ENCODE measurements at places on chromosomes 5 and 9.
A peak's percentile ranks its signal among the peaks of the same experiment; 100 is the strongest.

DNA sequence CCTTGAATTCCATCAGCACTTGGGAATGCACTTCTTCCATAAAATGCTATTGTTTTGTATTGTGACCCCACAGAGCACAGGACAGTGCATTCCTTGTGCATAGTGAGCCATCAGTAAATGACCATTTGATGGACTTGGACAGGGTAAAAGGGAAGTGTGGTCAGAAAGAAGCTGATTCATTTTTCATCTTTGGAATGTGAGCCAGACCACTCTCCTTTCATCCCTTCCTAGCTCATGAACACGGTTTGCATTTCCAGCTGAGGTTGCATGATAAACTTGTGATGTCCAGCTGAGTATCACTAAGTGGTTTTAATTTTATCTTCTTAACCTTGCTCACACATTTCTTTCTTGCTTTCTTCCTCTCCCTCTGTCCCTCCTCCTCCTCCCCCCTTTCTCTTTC lies 101.3 kb downstream of the NUDT12 start:
- no peak for DNase-seq

GRCh38 chr9:136726631-136727191 lies 14.3 kb downstream of the DIPK1B start:
- no peak for DNase-seq

DNA sequence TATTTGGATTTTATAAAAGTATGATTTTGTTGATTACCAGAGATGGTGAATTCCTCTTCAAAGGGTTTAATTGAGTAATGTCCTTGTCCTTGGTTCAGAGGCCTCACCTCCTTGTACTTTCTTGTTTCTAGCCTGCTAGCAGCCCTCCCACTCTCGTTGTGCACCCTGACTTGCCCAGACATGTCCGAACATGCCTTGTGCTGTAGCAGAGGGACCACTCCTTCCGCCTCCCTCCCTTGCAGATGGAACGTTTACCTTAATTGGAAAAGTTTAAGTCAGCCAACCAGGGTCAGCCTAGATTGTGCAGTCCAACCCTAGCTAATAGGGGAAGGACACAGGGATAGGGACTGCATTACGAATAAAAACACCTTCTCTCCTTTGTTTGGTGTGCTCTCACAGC lies 406.9 kb upstream of the NMUR2 start:
- no peak for DNase-seq

GRCh38 chr5:96324708-96325107 lies 108.3 kb downstream of the PCSK1 start:
- no peak for DNase-seq

DNA sequence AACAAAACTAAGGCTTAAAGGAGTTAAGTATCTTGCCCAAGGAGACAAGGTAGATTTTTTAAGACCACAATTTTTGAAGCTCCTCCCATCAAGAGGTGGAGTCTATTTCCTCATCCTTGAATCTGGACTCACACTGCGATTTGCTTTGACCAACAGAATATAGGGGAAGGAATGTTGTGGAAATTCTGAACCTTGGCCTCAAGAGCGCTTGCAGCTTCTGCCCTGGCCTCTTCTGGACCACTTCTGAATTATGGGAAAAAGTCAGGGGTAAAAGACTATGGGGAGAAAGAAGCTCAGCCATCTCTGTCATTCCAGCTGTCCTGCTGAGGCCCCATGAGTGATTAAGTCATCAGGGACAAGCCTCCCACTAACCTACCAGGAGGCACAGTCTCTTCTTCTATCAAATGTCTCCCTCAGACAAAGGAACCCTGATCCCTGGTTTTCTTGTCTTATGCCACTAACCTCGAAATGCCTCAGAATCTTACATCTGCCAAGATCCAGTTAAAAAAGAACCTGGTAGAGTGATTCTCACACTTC lies 25.9 kb downstream of the MAPKAP1 start:
- DNase-seq: no peak

- no peak for DNase-seq
These were observed 97.8 kb downstream of the FBXW11 start for GRCh38 chr5:171908638-171909037.

GRCh38 chr5:96222129-96222528 lies 210.9 kb downstream of the PCSK1 start:
- no peak for DNase-seq

GRCh38 chr9:133659516-133659915 lies 23.4 kb downstream of the DBH start:
- DNase-seq: no peak

DNA sequence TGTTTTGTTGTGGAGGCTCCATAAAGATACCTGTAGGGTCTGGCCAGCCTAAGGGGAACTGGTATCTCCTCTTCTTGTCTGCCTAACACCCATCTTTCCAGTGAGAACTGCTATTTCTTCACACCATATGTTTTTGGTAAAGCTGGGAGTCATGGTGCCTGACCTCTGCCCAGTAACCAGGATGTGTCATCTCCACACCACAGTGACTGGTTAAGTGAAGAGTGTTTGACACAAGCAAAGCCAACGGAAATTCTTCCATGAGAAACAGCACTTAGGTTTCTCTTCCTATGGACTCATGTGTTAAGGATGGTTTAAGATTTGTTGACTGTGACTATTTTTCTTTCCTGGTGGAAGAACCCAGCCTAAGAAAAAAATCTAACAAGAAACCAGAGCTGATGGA lies 111.5 kb downstream of the HTR4 start:
- DNase-seq: no peak

DNA sequence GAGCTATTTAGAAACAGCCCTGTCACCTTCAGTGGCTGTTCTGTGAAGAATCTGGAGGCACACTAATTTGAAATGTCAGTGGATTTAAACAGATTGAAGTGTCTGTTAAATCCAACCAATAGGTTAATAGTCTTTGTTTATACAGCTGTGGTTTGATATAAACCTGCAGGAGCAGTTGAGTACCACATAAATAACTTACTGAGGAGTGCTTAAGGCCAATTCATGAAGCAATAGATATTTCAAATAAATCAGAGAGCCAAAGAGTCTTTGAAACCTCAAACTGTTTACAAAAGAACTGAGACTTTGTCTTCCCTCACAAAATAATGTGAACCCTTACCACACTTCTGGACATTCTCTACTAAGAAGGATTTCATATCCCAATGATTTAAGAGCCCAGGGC lies 111.9 kb downstream of the FEM1C start:
- no peak for DNase-seq

DNA sequence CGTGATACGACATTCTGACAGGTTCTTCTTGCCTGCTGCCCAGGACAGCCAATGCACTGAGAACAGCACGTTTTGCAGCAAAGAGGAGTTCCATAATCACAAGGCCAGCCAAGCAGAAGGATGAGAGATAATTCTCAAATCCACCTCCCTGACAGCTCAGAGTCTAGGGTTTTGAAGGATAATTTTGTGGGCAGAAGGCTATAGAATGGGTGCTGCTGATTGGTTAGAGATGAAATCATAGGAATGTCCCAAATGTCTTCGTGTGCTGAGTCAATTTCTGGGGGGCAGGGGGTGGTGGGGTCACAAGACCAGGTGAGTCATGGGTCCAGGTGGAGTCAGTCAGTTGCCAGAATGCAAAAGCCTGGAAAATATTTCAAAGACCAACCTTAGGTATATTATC lies 175.5 kb upstream of the SLC30A5 start:
- DNase-seq: no peak

GRCh38 chr9:122464633-122465567 lies 12.8 kb downstream of the OR1J1 start:
- peak; percentile 74 for DNase-seq

DNA sequence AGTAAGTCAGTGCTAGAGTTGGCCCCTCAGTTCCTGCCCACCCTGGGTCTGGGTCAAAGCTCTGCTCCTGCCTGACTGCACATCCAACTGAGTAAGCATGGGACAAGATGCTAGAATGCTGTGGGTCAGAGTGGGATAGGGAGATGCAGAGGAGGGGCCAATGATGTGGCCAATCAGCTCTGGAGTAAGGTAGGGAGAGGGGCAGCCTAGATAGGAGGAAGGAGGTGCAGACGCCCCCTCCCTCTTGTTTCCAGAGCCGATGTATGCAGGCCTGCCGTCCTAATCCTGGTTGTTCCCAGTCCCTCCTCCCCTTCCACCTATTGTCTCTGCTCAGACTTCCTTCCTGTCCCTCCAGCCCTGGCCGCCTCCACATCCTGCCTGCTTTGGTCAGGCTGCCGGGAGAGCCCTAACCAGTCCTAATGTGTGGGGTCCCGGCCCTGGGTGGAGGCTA lies 1.3 kb downstream of the ARAP3 start:
- no peak for DNase-seq

DNA sequence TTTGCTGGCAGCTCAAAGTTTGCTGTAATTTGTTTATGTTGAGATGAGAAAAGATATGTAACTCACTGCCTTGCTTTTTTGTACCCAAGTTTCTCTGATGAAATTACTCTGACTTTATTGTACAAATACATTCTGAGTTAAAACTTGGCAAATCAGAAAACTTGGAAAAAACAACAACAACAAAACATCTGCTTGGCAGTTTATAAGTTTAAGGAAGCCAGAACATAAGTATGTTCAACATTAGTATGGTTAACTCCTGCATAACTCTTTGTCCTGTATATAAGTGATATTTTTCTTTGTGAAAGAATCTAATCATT lies 233.1 kb downstream of the MAST4 start:
- DNase-seq: no peak

DNA sequence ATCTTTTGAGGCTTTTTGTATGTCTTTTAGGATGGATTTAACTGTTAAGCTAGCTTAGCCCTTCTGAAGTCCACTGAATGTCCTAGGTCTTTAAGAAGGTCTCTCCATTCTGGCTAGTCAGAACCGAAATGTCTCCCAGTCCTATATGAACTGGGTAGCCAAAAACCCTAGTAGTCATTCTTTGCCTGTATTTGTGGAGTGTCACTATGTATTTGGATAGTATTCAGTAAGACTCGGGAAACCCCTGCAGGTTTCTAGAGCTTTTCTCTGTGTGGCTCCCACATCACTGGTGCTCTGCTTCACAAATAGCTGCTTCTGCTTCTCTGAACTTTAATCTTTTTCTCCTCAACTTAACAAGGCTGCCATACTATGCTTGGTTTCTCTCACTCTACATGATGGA lies 68.0 kb downstream of the RIC1 start:
- no peak for DNase-seq

- DNase-seq: no peak
These were observed 63.4 kb upstream of the LRRTM2 start for GRCh38 chr5:138938526-138938925.

Measured in stimulated activated effector memory CD8-positive, alpha-beta T cell treated with anti-CD3 and anti-CD28 coated beads, Interleukin-12 subunit alpha, Interleukin-12 subunit beta, amount 100 ng/mL, for 72 hours (primary cell).